ENCODE measurements at places on chromosomes 5 and 9.
A peak's percentile ranks its signal among the peaks of the same experiment; 100 is the strongest.

DNA sequence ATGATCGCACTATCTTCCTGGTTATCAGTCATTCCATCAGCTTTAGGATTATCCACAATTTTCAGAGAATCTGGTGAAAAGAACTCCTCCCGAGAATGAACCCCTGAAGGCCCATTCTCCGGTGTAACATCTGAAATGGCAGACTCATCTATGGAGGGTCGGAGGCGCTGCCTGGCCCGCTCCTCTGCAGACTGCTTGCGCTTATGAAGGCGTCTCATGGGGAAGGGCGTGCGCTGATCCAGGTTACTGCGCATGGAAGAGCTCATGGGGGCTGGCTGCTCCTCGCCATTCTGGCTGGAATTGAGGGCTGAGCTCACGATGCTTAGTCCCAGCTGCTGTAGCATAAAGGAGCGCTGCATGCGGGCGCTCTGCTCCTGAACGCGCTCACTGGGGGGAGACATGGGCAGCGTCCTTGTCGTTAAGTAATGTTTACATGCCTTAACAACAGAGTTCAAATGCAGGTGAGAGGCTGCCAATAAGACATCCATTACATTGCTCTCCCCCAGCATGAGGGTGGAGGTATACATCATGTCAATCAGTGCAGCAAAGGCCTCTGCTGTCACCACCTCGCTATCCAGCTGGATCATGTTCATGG is 19.4 kb downstream of the GRHPR start:
- DNase-seq, result no peak

- no peak for DNase-seq
Measured at GRCh38 chr5:81397176-81397575, 3.2 kb upstream of the ACOT12 start.

- no peak for DNase-seq
Measured at GRCh38 chr5:61801174-61801573, 469.1 kb downstream of the ZSWIM6 start.

DNA sequence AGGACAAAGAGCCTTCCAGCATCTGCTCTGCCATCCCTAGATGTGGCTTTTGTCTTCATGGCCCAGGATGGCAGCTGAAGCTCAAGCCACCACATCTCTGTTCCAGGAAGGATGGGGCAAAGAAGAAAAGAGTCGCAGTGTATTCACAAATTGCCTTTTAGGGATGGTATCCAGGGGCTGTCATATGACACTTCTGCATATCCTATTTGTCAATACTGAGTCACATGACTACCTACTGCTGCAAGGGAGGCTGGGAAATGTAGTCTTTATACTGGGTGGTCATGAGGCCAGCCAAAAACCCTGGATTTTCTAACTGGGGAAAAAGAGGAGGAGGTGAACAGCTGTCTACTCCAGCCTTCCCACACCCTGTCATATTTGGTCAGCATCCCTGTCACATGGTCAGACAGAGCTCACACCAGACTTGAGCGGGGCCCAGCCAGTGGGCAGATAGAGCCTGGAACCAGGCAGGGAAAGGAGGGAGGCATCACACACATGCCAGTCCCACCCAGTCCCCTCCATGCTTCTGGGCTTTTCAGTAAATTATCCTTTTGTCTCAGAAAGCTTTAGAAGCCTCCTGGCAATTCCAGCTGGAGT is 52.0 kb downstream of the OLFM1 start:
- DNase-seq, result no peak

GRCh38 chr9:89491694-89492093 is 6.2 kb downstream of the SEMA4D start:
- DNase-seq, result peak; percentile 57

DNA sequence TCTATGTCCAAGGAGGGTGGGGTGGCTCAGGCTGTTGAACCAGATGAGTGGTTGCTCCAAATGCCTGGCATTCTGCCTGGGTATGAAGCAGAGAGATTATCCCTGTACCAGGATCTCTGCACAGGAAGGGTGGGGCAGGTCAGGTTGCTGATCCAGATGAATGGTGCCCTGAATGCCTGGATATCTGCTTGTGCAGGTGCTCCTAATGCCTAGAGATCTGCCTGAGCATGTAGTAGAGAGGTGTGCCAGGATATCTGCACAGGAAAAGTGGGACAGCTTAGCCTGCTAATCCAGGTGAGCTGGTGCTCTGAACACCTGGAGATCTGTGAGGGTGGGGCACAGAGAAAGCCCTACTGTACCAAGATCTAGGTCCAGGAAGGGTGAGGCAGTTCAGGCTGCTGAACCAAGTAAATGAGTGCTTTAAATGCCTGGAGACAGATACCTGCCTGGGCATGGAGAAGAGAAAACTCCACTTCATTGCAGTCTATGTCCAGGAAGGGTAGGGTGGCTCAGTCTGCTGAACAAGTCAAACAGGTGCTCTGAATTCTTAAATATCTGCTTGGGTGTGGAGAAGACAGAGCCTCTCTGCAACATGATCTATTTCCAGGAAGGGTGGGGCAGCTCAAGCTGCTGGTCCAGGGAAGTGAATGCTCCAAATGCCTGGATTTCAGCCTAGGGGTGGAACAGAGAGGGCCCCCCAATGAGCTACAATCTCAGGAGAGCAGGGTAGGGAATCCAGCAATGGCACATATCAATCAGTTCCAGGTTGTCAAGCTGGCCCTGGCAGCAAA is 189.4 kb upstream of the DMRTA1 start:
- DNase-seq, result no peak

DNA sequence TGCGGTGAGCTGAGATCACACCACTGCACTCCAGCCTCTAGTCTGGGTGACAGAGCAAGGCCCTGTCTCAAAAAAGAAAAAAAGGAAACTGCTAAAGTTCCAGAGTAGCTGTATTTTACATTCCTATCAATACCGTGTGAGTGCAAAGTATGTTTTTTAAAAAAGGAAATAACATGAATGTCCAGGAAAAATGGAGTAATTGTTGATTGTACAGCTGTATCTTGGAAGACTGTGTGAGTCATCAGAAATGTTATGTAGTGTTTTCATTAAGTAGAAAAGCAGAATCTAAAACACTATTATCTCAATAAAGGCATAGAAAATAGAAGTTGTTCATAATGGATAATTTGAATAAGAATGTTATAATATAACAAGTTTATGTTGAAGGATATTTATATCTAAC is 53.9 kb downstream of the ZCCHC7 start:
- DNase-seq, result no peak

GRCh38 chr5:170523142-170523551 is 19.3 kb downstream of the KCNIP1 start:
- DNase-seq, result no peak

DNA sequence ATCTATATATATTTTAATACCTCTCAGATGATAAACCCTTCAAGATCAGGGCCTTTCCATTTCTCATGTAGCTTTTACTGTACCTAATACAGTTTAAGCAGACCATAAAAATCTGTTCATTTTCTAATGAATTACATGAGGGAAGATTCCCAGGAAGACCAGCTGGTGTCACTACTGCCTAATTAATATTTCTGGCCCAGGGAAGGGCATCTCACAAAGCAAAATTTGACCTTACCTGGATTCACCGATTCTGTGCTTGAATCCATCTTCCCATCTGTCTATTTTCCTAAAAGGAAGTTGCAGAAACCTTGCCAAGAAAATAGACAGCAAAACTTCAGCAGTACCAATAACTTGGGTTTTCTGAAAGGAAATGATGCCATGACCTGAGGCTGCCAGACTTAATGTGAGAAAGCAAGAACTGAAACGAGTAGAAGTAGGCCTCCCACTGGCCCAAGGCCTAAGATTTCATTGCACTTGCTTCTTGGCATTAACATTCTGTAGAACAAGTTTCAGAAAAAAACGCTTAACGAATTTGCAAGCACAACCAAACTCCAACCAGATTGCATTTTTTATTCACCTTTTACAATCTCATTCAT is 83.0 kb upstream of the GLIS3 start:
- DNase-seq, result no peak

DNA sequence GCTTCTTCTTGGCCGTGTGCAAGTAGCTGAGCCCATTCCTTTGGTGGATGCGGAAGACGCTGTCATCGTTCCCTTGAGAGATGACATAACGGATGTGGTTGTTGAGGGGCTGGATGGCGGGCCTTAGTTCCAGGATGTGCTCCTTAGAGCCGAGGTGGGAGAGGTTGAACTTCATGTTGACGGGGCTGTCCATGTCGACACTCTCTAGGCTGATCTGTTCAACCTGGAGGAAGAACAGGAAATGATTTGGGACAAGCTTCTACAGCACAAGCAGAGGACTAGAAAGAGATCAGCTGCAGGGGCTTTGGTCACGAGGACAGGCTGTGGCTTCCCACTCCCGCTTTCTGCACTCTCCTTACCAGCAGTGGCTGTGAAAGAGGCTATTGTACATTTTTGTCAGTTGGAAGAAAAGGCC is 176.0 kb downstream of the SLC12A2 start:
- no peak for DNase-seq

Data from stimulated activated CD4-positive, alpha-beta T cell treated with anti-CD3 and anti-CD28 coated beads, TNF-alpha, amount 100 ng/mL, for 24 hours (primary cell).